ENCODE measurements at places on chromosomes 2 and 18.

- DNase-seq, result no peak
These were observed 153.5 kb upstream of the CAVIN2 start for GRCh38 chr2:192000196-192000980.

DNA sequence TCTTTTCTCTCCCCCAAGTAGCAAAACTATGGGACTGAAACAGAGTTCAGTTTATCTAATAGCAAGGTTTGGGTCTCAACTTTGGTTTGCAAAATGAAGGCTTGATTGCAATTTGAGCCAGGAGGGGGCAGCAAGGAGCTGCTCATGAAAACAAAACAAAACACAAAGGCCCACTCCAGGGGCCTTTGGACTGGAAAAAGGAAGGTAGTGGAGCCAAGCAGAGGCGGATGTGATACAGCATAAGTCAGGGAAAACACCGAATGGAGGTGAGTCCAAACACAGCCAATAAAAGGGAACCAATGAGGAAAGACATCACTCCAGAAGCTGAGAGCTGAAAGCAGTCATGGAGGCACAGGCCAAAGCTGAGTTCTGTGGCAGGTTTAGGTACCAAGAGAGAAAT lies 799.7 kb upstream of the ACVR2A start:
- DNase-seq, result no peak

- DNase-seq, result no peak
These were observed 78.2 kb downstream of the CAPN13 start for GRCh38 chr2:30729031-30729430.

DNA sequence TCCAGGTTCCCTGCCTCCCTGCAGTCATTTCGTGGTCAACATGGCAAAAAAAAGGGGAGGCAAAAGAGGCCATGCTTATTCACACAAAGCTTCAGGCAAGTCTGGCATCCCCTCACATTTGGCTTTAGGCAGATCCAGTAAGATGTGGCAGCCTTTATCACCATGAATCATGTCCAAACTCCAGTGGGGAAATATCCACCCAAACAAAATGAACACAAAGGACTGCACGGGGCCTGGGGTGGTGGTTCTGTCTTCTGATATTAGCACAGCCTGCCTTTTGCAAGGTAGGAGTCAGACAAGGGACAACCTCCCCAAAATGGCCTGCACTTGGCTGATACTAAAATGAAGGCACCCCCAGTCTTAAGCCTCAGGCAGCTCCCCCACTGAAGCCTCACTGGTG lies 129.9 kb downstream of the ZBTB7C start:
- no peak for DNase-seq

GRCh38 chr2:200159829-200160781 lies 146.4 kb upstream of the SPATS2L start:
- DNase-seq, result no peak

- no peak for DNase-seq
These were observed at the start of gene EMILIN2 for GRCh38 chr18:2846636-2847316. EMILIN2 (plus strand) TSS chr18:2847006; CDS start chr18:2847189, 183 bp downstream.
